ENCODE measurements at places on chromosomes 3 and 15. TPM values are rescaled to one million over a fixed set of nuclear protein-coding genes. Genes with fewer than 3 reads are reported as not detected.

DNA sequence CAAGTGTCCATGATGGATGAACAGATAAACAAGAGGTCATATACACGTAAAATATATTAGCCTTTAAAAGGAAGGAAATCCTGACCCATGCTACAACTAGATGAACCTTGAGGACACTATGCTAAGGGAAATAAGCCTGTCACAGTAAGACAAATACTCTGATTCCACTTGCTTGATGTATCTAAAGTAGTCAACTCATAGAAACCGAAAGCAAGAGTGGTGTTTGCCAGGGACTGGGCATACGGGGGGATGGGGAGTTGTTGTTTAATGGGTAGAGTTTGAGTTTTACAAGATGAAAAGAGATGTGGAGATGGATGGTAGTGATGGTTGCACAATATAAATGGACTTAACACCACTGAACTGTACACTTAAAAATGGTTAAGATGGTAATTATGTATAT lies 65.4 kb downstream of the C3orf70 start:
- no peak for DNase-seq

The GOLGA8O gene
- not detected for total RNA-seq

The MRAS gene
- 0.28 TPM for total RNA-seq

The FAM240A gene
- total RNA-seq: not detected
